Endodermal cell (in vitro differentiated cells): ENCODE measurements at places on chromosomes 13 and 19. TPM values are rescaled to one million over a fixed set of nuclear protein-coding genes. Genes with fewer than 3 reads are reported as not detected.

- peaks cover 3% of the 10 kb centered on the region for H3K36me3 ChIP-seq
- no peak overlapping the region for H3K4me3 ChIP-seq
- H3K4me1 ChIP-seq, result peaks cover 8% of the 10 kb centered on the region
- H3K27me3 ChIP-seq, result no peaks in the 10 kb centered on the region
- peak; percentile 61 for DNase-seq
These were observed 161.6 kb downstream of the KDM4B start for GRCh38 chr19:5130371-5131030.

The NLRP5 gene
- not detected in 2 replicates for total RNA-seq

- H3K27me3 ChIP-seq, result no peaks in the 10 kb centered on the region
- H3K36me3 ChIP-seq, result no peaks in the 10 kb centered on the region
- no peak for DNase-seq
- no peaks in the 10 kb centered on the region for H3K4me1 ChIP-seq
- H3K4me3 ChIP-seq, result no peak overlapping the region
- no peak overlapping the region for H3K27ac ChIP-seq
These were observed 10.9 kb upstream of the DNMT1 start for GRCh38 chr19:10205636-10206035.

The LRP3 gene
- total RNA-seq, result 21.2 and 25.3 TPM in 2 replicates

The CDX2 gene
- not detected in 3 replicates for total RNA-seq

GRCh38 chr13:80251403-80251802 is 89.5 kb downstream of the SPRY2 start:
- H3K27me3 ChIP-seq, result no peaks in the 10 kb centered on the region
- H3K4me1 ChIP-seq, result no peaks in the 10 kb centered on the region
- H3K36me3 ChIP-seq, result no peaks in the 10 kb centered on the region
- no peak for DNase-seq
- H3K4me3 ChIP-seq, result no peak overlapping the region
- no peak overlapping the region for H3K27ac ChIP-seq

DNA sequence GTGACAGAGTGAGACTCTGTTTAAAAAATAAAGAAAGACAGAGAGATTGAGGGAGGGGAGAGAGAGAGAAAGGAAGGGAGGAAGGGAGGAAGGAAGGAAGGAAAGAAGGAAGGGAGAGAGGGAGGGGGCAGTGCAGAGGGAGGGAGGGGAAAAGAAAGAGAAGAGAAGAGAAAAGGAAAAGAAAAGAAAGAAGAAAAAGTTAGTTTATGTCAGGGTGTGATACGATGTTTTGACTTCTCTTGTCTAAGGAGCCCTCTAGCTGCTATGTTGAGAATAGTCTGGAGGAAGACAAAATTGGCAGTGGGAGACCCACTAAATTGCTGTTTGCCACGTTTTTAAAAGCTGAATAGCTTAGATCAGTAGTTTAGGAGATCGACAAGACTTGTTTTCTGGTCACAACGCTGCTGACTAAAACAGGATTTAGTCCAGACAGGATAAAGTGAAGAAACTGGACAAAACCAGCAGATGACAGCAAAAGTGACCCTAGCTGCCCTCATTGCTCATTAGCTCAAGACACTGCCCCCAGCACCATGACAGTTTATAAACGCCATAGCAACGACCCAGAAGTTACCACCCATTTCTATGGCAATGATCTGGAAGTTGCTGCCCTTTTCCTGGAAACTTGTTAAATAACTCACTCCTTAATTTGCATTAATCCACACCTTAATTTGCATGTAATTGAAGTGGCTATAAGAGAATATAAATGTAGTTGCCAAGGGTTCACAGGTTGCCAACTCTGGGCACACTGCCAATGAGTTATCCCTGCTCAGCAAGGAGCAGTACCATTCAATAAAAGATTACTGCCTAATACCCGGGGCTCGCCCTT is 11.1 kb downstream of the TEX101 start:
- no peak overlapping the region for H3K27ac ChIP-seq
- peak; percentile 51 for DNase-seq
- H3K4me3 ChIP-seq, result no peak overlapping the region
- H3K4me1 ChIP-seq, result no peaks in the 10 kb centered on the region
- H3K27me3 ChIP-seq, result no peaks in the 10 kb centered on the region

- DNase-seq, result peak; percentile 83
- no peaks in the 10 kb centered on the region for H3K27me3 ChIP-seq
- H3K27ac ChIP-seq, result no peak overlapping the region
- H3K4me1 ChIP-seq, result no peaks in the 10 kb centered on the region
These were observed 1.4 kb downstream of the FZR1 start for GRCh38 chr19:3507371-3508120.

The TTYH1 gene
- 1.8 and 2.0 TPM in 2 replicates for total RNA-seq

GRCh38 chr13:28557725-28558520 is 63.0 kb upstream of the FLT1 start:
- H3K27me3 ChIP-seq, result no peaks in the 10 kb centered on the region
- no peaks in the 10 kb centered on the region for H3K36me3 ChIP-seq
- no peak overlapping the region for H3K27ac ChIP-seq

GRCh38 chr19:8196271-8196927 is 12.8 kb upstream of the CERS4 start:
- no peak overlapping the region for H3K27ac ChIP-seq
- no peak for DNase-seq
- no peaks in the 10 kb centered on the region for H3K36me3 ChIP-seq
- H3K4me3 ChIP-seq, result no peak overlapping the region
- H3K4me1 ChIP-seq, result no peaks in the 10 kb centered on the region

The VSTM1 gene
- total RNA-seq, result not detected in 3 replicates

DNA sequence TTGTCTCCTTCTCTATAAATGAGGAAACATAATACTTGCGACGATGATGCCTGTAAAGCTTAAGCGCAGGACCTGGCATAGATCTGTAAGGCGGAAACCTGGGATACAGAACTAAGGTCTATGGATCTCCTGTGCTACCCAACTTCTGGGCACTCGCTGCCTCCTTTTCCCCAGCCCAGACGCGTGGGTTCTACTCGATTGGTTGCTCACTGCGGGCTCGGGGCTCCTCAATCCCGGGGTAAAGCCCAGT is 615 bp upstream of the PSMC4 start:
- H3K27ac ChIP-seq, result peak overlapping the region; percentile 87
- peak overlapping the region; percentile 96 for H3K4me3 ChIP-seq
- no peak for DNase-seq
- H3K36me3 ChIP-seq, result peaks cover 31% of the 10 kb centered on the region

The C19orf67 gene
- 0.47 and 1.1 TPM in 2 replicates for total RNA-seq
